ENCODE measurements at places on chromosomes 3 and 15. TPM values are rescaled to one million over a fixed set of nuclear protein-coding genes. Genes with fewer than 3 reads are reported as not detected.

SAMMSON gene
- total RNA-seq: not detected

GATA2 gene
- 22.8 TPM for total RNA-seq

TUSC7 gene
- total RNA-seq: not detected

TMCO5A gene
- total RNA-seq: 0.14 TPM

ADAMTSL3 gene
- total RNA-seq: 5.7 TPM

MCF2L2 gene
- 1.8 TPM for total RNA-seq

ATP13A5 gene
- total RNA-seq: 0.86 TPM

TRPC1 gene
- 9.9 TPM for total RNA-seq

ZKSCAN7 gene
- 6.4 TPM for total RNA-seq

RTP4 gene
- total RNA-seq: 5.4 TPM

RLBP1 gene
- total RNA-seq: not detected

TNFSF10 gene
- total RNA-seq: 40.3 TPM

CMTM8 gene
- total RNA-seq: 6.0 TPM

SLC22A13 gene
- 0.95 TPM for total RNA-seq

UTS2B gene
- total RNA-seq: 2.6 TPM

GPR149 gene
- total RNA-seq: not detected

COLQ gene
- total RNA-seq: 2.9 TPM

CCDC39 gene
- total RNA-seq: not detected

MBD4 gene
- 34.9 TPM for total RNA-seq

ARHGAP31 gene
- total RNA-seq: 22.6 TPM

EPHA6 gene
- total RNA-seq: 2.4 TPM

EIF4E3 gene
- 22.6 TPM for total RNA-seq

CPNE4 gene
- total RNA-seq: 0.20 TPM

IGF2BP2 gene
- total RNA-seq: 26.7 TPM

SLC6A11 gene
- 0.12 TPM for total RNA-seq

ISG20 gene
- 383 TPM for total RNA-seq

SLC28A1 gene
- 2.6 TPM for total RNA-seq

PAQR9 gene
- 0.32 TPM for total RNA-seq

PLSCR5 gene
- not detected for total RNA-seq

PLSCR2 gene
- 0.35 TPM for total RNA-seq

A4GNT gene
- total RNA-seq: not detected

POTEB2 gene
- not detected for total RNA-seq

SLC12A8 gene
- 49.5 TPM for total RNA-seq
